ENCODE measurements at places on chromosomes 5 and 9.
A peak's percentile ranks its signal among the peaks of the same experiment; 100 is the strongest.

DNA sequence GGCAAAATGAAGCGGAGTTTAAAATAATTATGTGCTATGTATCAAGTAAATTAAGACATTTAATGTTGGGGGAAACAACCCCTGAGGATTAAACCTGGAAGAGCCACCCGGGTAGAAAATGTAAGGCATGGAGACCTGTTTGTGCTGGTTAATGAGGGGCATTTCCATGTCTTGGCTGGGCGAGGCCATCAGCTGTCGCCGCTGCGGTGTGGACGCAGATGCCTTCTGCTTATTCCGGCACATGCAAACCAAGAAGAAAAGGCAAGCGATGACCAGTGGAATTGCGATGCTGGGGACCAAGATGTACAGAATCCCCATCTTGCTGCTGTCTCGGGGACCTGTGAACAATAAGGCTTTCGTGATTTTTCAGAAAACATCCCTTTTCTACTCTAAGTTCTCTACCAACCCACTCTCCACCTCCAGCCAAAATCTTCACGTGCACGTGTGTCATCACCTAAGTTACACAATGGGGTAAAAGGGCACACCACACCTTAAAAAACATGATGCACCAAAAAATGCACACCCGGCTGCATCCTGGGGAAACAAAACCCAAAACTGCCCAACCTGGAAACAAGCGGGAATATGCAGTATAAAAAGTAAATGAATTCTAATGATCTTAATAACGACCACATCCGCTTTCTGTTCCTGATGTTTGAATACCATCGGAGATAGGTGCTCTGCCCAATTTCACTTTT lies 223.5 kb downstream of the ROR2 start:
- no peak for DNase-seq

DNA sequence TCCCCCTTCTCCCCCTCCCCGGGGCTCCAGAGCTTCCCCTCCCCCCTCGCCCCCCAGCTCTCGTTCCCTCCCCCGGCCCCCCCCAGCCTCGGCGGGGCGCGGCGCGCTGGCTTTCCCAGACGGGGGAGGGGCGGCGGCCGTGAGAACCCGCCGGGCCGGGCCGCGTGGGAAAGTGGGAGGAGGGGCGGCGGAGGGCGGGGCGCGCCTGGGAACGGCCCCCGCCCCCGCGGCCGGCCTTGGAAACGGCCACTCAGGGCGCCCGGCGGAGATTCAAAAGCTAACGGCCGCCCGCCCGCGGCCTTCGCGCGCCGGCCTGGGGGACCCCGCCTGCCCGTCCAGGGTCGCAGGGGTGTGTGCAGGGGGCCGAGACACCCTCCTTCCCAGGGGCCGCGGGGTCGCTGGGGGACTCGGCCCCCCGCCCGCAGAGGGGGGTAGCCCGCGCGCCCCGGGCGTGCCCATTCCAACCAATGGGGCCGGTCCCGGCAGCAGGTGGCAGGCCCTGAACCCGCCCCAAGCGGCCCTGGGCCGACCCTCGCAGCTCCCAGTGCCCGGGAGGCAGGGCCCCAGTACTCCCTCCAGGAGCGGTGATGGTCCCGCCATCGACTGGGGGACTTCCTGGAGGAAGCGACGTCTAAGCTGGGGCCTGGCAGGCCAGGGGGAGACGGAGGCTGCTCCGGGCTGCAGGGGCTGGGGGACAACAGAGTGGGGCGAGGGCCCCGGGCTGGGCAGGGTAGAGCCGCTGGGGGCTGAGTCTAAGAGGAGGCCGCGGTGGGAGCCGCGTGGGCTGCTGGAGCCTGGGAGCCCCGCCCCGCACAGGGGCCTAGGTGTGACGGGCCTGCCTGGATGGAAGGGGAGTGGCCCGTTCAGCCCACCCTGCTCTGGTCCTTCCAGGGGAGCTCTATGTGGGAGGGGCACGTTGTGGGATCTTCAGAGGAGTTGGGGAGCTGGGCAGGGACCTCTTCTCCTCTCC lies 14.2 kb upstream of the NRARP start:
- no peak for DNase-seq

GRCh38 chr5:24347158-24347557 lies 297.6 kb downstream of the CDH10 start:
- DNase-seq: no peak

DNA sequence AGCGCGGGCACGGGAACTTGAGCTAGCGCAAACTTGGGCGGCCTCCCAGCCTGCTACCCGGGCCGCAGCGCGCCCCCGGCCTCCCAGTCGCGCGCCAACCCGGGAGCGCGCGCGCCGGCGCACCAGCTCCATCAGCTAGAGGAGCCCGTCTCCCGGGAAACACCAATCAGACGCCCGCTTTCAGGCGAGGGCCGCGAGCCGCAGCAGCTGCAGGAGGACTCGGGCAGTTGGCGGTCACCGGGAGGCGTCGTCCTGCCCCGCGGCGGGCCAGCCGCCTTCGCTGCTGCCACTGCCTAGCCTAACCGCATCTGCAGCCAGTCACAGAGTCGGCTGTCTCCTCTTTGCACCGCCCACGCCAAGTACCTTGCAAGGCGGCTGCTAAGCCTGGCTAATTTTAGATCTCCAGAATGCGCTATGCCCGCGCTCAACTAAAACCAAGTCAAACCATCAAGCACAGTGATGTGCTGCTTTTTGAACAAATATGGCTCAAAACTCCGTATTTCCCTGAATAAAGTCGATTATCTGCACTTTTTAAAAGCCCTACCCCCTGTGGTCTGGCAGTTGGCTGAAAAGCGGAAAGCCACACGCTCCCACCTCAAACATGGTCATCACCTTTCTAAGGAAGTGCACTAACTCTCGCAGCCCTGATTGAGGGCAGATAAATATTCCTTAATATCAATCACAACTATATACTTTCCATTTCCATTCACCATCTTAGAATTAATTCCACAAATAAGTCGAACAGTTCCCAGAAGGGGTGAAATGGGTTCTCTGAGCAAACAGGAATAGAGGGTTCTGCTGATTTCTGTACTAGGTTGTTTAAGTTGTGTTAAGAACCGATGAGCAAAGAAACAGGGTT lies 221.8 kb downstream of the MEF2C start:
- DNase-seq: peak; percentile 87

DNA sequence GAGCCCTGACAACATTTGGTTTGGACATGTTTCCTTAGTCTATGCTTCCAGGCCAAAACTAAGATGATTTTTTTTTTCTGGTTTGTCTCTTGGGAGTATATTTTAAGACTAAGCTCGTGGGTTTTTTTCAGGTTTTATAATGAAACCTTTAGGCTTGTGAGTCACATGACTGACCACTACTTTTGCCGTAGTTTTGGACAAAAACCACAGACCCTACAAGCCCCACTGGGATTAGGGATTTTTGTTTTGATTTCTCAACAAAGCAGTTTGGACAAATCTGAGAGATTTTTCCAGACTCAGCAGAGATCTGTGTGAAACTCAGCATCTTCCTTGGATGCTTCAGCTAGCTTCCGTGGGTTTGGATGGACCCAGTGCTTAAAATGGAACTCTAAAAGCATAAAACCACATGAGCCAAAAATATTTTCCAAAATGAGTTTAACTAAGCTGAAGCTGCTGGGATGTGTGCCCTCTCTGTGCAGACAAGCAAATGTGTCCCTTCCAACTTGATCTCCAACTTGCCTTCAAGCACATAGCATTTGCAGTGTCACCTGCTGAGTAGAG lies 70.3 kb upstream of the SMIM15 start:
- no peak for DNase-seq

- no peak for DNase-seq
Observed at GRCh38 chr5:99815-100214, 7.8 kb downstream of the PLEKHG4B start.

GRCh38 chr5:89241186-89241585 lies 358.2 kb upstream of the MEF2C start:
- DNase-seq: no peak

- no peak for DNase-seq
Observed at GRCh38 chr9:26012797-26013196, 334.6 kb upstream of the TUSC1 start.

DNA sequence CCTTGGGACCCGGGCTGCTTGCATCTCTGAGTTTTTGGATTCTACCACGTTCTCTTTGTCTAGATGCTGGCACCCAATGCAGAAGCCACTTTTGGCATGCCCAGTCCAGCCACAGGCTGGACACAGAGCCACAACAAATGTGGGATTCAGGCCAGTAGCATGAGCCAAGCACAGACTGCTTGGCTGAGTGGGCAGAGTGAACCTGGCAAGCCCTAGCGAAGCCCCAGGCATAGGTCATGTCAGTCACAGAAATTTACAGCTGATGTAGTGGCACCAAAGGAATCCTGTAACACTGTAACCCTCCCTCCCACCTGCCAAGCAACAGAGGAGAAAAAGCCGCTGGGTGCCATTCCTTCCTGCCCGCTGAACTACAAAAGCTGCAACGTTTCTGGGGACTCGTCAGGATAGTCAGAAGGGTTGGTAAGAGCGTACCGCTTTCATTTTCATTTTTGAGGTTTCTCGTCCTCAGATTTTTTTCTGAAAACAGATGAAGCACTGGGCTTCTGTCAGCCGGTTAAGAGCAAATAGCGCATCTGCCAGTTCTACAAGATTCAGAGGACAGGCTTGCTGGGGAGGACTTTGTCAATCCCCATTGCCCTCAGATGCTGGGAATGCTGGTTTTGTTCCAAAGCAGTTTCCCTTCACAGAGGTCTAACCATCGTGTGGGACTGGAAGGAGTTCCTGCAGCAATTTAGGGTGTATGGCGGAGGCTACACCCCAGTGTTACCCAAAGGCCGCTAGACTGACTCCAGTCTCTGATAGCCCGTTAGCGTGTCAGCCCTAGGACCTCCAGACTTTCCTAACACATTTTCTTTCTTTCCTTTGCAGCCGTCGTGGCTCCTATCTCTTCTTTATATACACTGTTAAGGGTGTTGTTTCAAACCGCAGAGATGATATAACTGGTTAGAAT lies 399.0 kb downstream of the HTR1A start:
- DNase-seq: no peak

DNA sequence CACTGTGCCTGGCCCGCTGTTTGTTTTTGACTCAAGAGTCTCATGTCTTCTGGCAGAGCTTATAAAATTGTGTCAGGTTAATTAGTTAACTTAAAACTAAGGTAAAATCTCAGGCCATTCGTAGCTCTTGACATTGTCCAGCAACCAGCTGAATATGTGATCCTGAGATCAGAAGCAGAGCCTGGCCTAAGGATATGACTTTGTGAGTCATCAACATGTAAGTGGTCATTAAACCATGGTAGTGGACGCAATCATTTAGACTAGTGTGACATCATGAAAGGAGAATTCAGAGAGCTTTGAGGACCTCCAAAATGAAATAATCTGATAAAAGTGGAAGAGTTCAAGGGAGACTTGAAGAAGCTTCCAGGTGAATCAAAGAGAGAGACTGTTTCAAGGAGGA lies 23.3 kb downstream of the SPZ1 start:
- no peak for DNase-seq

DNA sequence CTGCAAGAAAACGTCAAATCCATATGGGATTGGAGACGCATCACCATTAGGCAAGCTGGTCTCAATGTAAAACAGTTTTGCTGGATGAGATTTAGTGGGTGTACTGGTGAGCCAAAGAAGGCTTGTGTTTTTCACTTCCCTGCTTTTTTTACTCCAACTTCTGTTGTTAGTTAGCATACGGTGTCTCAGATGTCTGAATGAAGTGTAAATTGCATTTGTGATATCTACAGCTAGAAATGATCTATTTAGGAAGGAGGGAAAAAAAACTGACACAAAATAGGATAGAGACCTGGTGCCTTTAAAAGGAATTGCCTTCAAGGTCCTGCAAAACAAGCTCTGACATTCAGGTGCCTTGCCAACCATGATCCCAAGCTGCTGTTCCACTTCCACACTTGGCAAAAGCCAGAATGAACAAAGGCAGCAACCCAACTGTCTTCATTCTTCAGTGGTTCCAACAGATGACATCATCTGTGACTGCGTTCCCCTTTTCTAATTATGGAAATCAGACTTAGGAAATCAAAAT lies 104.2 kb upstream of the RAI14 start:
- DNase-seq: no peak

DNA sequence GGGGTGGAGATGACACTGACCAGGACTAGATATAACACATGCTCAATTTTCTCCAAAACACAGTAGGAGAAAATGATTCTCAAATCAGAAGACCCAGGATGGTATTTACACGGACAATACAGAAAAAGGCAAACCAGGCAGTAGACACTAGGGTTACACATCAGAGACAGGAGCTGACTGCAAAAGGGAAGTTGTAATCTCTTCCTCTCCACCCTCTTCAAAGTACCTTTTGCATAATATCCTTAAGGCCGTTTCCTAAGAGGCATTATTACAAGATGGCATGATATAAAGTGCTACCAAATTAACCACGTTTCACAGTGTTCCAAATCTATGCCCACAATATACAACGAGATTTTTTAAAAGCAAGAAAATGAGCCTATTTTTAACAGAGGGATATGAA lies 39.2 kb downstream of the YIPF5 start:
- DNase-seq: no peak

DNA sequence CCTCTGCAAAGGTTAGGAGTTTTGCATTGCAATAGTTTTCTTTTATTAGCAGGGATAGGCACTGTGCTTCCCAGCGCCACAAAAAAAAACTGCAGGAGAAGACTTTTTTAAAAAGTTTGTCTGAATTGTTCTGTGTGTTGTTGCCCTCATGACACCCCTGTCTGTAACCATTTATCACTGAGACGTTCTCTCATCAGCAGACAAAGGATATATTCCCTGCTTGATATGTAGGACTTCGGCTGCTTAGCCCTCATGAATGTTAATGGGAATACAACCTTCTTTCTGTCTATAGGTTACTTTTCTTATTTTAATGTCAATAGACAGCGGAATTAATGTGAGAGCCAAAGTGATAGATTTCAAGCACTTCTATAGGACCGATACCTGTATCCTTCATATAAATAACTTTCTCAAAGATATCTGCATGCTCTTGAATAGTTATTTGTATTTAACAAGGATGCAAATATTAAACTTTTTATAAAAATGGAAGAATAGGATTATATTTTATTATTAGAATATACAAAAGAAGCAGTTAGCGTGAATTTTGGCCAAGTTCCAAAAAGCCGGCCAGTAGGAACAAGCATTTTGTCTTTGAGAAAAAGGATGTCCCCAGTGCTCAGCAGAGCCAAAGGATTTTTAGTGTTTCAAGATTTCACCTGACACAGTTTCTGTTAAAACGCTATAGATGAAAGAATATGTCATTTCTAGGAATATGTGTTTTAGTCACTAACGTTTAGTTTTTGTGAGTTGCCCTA lies 1.5 kb upstream of the LYSMD3 start:
- no peak for DNase-seq

GRCh38 chr5:28190011-28190410 lies 1151.6 kb upstream of the CDH9 start:
- DNase-seq: no peak

DNA sequence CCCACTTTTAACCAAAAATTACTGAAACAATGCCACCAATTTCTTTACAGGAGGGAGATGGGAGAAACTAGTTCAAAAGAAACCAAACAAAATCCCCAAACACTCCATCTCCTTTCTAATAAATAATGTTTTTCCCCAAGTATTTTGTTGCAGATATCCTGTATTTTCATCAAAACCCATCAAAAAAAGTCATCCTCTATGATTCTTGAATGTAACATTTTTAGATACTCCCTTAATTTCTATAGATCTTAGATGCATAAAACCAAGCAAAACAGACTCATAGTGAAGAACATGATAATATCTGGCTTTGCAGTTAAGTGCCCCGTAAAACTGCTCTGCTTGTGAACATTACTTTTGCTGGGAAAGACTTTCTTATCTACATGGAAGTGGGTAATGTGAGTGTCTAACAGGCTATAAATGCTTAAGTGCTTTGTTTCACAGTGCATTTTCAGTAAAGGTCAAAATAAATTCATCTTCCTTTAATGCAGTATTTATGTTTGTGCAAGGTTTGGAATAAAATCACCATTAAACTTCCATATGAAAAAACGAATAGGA lies 77.3 kb upstream of the TBCA start:
- no peak for DNase-seq
